ENCODE measurements at places on chromosomes 2 and 18.
A peak's percentile ranks its signal among the peaks of the same experiment; 100 is the strongest.

DNA sequence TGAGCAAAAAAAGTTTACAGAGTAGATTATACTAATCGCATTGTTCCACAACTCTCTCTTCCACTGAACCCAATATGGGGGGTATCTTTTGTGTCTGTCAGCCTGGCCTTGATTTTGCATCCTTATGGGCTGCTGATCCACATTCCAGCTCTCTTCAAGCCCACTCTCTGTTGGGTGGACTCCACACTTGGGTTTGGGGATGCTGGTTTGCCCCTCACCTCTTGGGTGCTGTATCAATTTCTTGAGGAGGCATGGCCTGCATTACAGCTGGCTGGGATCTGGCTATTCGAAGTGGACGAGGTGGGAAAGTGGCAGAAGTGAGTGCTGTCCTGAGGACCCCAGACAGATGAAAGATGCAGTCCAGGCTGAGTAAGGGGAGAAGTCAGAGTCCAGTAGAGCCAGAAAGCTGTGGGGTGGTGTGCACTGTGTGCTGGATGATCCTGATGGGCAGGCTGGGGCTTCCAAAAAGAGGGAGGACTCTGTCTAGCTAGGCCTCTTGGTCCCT, 141.4 kb downstream of the CAPN13 start:
- DNase-seq: no peak

- DNase-seq: peak; percentile 12
These were observed 133.6 kb upstream of the CAPN13 start for GRCh38 chr2:30940839-30941238.

DNA sequence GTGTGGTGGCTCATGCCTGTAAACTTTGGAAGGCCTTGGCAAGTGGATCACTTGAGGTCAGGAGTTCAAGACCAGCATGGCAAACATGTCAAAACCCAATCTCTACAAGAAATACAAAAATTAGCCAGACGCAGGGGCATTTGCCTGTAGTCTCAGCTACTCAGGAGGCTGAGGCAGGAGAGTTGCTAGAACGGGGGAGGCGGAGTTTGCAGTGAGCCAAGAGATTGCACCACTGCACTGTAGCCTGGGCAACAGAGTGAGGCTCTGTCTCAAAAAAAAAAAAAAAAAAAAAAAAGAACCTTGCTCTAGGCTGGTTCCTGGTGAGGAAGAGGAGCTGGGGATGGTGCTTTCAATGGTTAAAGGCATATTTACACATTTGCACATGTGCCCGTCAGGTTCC, 129.4 kb downstream of the LYPD6B start:
- DNase-seq: no peak

DNA sequence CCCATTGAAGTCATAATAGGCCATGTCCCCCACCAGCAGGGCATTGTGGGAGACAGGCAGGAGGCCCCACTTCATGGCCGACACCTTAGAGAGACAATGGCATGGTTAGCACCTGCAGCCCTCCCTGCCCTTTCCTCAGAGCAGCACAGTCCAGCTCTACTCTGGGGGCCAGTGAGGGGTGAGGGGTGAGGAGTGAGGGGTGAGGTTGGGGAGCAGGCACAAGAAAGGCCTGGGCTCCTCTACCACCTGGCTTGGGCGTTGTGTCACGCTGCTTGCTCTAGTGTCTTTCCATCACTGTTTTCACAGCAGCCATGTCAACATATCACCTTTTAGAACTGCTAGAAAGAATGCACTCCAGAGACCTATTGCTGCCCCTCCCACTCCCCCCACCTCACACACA, 77.2 kb downstream of the ADD2 start:
- no peak for DNase-seq

DNA sequence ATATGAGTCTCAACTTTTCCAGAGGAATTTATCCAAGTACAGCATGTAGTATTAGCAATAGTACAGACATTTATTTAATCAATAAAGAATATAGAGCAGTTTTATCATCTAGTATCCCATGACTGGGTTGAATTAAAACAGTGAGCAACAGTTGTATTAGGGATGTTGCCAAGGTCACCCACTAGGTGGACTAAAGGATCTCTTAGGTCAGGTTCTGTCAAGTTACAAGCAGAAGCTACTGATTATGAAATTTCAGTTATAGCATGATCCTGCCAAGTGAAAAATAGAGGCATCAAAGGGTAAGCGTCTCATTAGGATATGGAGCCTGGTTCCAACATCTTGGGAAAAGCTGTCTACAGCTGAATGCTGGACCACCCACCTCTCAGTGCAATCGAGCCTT, 52.1 kb upstream of the LAPTM4A start:
- DNase-seq: no peak

GRCh38 chr18:75654386-75654785, 226.9 kb upstream of the SMIM21 start:
- DNase-seq: no peak

GRCh38 chr2:30234180-30234971, 3.0 kb downstream of the LBH start:
- no peak for DNase-seq

GRCh38 chr2:101609433-101609832, 88.1 kb upstream of the MAP4K4 start:
- DNase-seq: no peak

Measured in nephron progenitor cell (in vitro differentiated cells).